Right lung (tissue), 10 donors: ENCODE measurements at places on chromosomes 7 and 10.

DNA sequence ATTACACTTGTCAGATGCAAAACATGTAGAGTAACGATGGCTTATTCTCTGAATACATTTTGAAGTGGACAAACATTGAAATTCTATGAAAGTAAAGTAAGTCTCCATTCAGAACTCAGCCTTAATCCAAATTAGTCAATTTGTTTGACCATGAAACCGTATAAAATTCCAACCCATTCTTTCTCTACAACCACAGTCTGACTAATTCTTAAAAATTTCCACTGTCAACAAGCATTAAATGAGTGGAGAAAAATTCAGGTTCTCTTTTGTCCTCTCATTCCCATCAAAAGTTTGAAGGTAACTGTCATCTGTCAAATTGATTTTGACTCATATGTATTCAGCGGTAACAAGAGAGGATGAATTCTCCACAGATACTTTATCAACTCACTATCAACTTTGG is 1031.5 kb downstream of the SORCS1 start:
- no peak for DNase-seq

DNA sequence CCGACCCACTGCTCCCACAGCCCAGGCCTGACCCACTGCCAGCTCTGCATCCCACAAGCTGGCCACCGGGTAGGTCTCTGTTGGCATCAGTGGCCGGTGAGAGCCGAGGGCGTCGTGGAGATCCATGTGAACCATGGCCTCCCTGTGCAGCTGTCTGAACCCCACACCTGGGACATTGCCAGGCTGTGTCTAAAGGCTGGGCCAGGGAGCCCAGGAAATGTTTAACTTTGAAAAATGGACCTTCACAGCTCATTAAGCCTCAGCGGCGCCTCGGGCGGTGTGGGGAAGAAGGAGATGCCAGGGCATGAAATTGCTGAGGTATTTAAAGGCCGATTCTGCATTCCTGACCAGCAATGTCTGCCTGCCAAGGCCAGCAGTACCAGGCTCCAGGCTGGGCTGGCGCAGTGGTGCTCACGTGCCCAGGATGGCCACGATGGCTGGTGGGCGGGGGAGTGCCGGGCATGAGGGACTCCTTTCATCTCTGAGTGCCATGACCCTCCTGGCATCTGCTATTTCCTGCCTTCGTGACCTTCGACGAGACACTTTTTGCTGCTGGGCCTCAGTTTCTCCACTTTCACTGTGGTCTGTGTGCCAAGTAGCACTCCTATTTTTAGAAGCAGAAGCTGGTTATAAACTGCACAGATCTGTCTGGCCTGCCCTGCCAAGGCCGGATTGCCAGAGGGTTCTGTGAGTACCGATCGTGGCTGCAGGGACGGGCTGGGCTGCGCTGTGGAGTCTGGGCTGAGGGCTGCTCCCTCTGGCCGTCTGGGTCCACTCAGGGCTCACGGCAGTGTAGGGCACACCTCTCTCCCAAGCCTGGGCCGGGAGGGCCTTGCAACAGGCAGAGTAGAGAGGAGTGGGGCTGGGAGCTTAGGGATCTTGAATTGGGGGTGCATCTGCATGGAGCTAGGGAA is 21.8 kb downstream of the ELFN1 start:
- DNase-seq = no peak

GRCh38 chr7:75608451-75609122 is 116.5 kb downstream of the SPDYE5 start:
- no peak for DNase-seq

DNA sequence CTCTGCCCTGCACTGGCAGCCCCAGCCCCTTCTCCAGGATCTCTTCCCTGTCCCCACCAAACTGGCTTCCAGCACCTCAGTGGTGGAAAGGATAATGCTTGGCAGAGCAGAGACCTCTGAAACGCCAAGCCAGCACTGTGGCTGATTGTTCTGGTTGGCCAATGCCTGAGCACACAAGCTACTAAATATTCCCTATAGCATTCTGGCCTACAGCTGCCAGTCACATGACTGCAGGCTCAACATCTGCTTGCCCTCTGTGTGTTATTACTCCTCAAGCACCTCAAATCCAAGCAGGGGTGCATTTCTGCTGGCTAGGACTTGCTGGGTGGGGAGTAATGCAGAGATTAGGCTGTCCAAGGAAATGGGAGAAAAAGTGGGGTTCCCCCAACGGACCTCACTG is 6.1 kb downstream of the TBATA start:
- no peak for DNase-seq

DNA sequence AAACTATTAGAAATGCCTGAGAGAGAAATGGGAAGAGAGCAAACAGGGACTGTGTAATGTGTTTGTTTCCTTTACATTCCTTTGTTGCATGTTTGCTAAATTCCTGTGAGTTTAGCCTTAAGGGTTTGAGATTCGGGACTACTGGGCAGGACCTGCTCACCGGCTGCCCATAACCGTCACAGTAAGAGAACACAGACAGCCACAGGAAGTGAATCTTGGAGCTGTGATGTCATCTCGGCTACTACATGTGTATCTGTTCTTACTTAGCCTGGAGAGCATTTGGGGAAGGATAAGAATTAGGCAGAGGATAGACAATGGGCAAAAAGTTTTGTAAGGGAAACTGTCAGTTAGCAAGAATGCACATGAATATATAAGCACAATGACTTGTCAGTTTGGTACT is 485.1 kb upstream of the KLF6 start:
- no peak for DNase-seq

- DNase-seq = no peak
These were observed 87.3 kb downstream of the CCSER2 start for GRCh38 chr10:84415539-84416244.

- DNase-seq = no peak
These were observed 23.3 kb downstream of the PRKG1 start for GRCh38 chr10:51097546-51097945.

DNA sequence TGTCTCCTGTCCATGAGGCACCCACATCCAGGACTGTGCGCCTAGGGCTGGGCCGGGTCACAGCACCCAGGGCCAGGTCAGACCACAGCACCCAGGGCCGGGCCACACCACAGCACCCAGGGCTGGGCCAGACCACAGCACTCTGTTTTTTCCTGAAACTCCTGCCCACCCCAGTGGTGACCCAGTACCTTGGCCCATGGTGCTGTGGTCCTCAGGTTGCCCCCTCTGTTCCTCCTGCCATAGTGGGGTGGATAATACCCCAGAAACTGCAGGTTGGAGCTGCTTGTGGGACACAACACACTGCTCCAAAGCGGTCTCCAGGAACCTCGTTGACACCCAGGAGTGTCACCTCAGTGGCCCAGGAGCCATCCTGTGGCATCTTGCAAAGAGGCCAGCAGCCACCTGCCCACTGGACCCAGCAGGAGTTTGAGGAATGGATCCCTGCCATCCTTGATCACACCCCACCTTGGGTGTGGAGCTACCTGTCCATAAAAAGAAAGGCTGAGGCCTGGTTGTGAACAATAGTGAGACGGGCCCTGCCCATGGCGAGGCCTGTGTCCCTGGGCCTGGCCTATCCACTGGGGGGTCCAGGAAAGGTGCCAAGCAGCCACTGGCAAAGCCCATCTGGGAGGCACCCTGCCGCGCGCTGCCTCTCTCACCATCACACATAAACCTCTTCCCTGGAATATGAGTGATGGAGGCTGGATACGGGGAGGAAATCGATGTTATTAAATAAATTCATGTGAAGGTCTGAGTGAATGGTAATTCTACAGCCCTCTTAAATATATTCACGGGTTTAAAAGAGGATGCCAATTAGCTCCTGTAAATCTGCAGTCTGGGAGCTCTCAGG is 89.0 kb downstream of the NKX6-2 start:
- DNase-seq = no peak

DNA sequence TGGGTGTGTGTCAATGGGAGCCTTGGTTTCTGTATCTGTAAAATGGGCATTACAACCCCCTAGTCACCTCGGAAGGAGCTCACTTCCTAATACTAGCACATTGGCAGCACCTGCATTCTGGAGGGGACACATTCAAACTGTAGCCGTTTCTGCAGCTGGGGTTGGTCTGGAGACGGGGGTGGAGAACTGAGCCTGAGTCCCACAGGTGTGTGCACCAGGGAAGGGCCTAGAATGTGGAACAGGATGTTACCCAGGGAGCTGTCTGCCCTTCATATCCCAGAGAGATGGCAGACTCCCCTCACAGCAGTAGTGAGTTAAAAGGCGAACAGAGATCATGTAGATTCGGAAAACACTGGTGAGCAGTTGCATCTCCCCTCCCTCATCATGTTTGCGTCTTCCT is 272.8 kb upstream of the ZNF32 start:
- no peak for DNase-seq

DNA sequence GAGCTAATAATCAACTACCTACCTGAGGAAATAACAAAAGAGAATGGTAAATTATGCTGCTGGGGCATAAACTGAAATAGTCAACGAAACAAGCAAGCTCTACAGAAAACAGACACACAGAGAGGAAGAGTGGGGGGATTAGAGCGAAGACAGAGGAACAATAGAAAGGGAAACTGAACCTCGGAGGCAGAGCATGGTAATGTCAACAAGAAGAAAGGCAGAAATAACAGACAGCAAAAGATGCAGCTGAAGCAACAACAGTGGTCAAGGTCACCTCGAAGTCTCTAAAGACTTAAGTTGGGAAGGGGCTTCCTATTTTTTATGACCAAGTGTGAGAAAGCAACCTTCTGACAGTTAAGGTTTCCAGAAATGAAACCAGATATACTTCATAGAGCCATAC is 177.0 kb downstream of the ZNF438 start:
- no peak for DNase-seq

GRCh38 chr10:664301-664700 is 25.2 kb downstream of the DIP2C start:
- DNase-seq = no peak

- no peak for DNase-seq
These were observed 195.3 kb upstream of the AHR start for GRCh38 chr7:17103170-17103569.

DNA sequence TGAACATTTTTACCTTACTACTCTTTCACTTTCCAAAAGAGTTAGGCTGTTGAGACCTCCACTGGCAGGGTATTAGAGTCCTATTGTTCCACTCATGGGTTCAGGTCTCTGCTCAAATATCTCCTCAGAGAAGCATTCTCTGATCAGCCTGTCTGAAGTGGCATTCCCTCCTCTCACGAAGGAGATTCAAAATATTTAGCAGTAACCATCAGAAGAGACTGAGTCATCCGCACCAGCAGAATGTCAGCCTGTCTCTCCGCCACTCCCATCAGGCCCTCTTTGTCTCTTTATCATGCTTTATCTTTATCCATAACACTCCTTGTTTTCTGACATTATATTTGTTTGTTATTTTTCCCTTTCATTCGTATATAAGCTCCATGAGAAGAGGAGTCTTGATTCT is 79.1 kb downstream of the AASS start:
- no peak for DNase-seq

GRCh38 chr7:106606120-106606519 is 54.8 kb downstream of the CCDC71L start:
- DNase-seq = no peak

GRCh38 chr10:19629567-19629966 is 186.7 kb upstream of the PLXDC2 start:
- peak; percentile 75 for DNase-seq

DNA sequence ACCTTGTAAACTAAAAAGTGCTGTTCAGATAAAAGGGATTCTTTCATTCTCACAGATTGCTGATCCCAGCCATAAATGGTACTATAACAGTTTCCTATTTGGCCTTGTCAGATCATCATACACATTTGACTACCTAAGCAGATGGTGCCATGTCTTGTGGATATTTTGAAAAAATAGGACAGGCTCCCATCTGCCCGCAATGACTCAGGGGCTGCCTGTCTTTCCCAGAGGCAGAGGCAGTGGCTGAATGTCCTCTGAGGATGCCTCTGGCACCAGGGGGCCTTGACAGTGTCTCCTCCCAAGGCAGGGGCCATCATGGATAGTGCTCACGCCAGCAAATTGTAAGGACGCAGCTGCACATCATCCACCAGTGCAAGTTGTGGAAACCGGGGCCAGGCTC is 323.0 kb upstream of the PODXL start:
- DNase-seq = no peak

DNA sequence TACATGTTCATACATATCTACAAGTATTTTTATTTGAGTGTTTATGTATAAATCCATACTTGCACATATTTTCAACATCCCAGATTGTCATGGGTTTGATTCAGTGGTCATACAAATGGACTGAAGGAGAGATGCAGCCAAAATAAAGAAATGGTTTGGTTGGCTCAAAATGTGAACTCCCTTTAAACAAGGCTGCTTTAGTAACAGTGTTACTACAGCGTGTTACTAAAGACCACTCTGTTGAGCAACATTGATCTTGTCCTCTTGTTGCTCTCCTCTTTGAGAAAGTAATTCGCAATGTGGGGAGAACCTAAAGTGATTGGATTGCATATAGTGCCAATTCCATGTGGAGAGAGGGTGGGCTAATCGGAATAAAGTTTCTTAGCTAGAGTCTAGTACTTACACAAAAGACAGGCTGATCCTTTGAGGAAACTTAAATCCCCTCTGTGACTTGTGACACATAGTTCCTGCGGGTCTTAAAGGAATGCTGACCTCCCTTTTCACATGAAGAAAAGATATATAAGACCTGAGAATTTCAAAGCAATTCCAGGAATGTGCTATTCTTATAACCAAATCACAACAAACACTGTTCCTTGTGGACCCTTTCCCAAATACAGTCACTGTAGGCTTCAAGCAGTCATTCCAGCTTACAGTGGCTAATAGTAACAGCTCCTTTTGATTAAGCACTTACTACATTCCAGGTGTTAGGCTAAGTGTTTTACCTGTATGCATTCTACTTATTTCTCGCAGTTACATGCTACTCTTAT is 144.3 kb downstream of the FZD1 start:
- DNase-seq = no peak

GRCh38 chr7:131244259-131244852 is 83.3 kb upstream of the MKLN1 start:
- no peak for DNase-seq

- no peak for DNase-seq
These were observed 98.7 kb upstream of the SEMA3D start for GRCh38 chr7:85285527-85285926.

DNA sequence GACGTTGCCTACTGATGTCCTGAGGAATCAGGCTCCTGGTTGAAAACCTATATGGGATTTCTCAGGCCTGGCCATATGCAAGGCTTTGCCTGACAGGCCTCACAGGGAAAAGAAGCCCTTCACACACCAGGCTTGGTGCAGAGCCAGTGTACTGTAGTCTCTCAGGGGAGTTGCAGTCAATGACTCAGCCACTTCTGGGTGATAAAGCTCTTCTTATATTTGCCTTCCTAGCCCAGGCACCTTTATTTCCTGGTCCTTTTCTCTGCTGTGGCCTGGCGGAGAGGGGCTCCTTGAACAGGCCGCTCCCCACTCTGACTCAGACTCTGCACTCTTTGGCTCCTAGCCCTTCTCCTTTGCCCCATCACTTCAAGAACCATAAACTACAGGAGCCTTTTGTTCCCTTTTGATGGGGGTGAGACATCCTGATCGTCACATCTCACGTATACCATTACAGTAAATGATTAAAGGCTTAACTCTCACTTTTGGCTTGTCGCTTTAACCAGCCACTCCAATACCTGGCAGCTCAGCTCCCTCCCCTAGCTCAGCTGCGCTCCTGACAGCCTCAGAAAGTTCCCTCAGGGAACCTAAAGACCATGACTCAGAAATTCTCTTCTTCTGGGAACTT is 33.5 kb downstream of the DPY19L1 start:
- peak; percentile 57 for DNase-seq
